ENCODE measurements at places on chromosomes 5 and 9.

GRCh38 chr9:100028201-100028784 lies 70.5 kb downstream of the ERP44 start:
- peak; percentile 82 for DNase-seq

DNA sequence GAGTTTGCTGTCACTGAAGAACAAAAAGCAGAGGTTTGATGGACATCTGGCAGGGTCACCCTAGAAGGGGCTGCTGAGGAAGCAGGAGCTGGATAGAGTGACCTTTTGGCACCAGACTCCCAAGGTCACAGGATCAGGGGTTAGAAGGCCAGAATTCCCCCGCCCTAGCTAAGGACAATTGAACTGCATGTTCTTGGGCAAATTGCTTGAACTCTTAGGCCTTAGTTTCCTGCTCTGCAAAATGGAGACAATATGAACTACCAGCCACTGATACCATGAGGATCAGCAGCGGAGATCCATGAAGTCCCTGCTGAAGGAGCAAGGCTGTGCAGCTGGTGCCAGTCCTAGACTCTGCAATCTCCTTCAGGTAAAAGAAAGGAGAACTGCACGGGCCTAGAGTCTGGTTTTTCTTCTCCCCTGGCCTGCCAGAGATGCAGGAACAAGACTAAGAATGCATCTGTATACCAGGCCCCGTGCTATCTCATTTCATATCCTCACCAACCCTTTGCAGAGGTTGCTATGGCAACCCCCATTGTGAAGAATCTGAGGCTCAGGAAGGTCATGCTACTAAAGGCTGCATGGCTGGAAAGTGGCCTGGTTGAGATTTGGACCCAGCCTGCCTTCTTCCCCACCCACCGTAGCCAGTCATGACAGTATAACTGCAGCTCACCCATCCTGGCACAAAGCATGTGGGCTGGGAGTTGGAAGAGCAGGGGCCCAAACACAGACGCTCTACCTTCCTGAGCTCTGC lies 33.7 kb downstream of the CAMK2A start:
- no peak for DNase-seq

DNA sequence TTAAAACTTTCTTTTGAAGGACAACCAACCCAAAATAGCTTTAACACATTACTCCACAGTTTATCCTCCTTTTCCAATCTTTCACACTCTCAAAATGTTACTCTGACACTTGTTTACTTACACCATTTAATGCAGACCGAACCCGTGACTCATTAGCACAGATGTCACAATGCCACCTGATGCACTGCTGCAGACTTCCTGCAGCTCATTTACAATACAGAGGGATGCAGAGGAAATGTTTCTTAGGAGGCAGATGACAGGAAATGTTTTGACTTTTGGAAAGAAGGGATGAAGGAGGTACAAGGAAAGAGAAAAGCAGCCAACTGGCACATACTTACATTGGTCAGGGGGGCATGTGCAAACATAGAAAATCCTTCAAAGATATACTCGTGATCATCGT lies 39.0 kb downstream of the DROSHA start:
- DNase-seq: no peak

DNA sequence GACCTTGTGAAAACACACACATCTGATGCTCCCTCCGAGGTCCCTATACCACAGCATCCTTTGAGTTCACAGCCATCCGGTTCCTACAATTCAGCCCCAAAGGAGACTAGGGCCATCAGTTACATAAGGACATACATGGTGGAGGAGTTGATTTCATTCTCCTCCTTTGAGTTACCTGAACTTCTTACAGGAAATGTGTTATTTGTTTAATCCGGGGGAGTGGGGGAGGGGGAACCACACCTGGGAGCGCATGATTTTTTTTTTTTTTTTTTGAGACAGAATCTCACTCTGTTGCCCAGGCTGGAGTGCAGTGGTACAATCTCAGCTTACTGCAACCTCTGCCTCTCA lies 30.7 kb downstream of the SEMA4D start:
- DNase-seq: no peak

- peak; percentile 88 for DNase-seq
Measured at GRCh38 chr5:175652741-175653663, 4.9 kb upstream of the HRH2 start.

- no peak for DNase-seq
Measured at GRCh38 chr5:38546691-38547146, 9.7 kb downstream of the LIFR start.

- no peak for DNase-seq
Measured at GRCh38 chr5:149156435-149157083, 15.3 kb downstream of the ABLIM3 start.

GRCh38 chr5:136311999-136312398 lies 53.3 kb downstream of the TRPC7 start:
- DNase-seq: no peak

DNA sequence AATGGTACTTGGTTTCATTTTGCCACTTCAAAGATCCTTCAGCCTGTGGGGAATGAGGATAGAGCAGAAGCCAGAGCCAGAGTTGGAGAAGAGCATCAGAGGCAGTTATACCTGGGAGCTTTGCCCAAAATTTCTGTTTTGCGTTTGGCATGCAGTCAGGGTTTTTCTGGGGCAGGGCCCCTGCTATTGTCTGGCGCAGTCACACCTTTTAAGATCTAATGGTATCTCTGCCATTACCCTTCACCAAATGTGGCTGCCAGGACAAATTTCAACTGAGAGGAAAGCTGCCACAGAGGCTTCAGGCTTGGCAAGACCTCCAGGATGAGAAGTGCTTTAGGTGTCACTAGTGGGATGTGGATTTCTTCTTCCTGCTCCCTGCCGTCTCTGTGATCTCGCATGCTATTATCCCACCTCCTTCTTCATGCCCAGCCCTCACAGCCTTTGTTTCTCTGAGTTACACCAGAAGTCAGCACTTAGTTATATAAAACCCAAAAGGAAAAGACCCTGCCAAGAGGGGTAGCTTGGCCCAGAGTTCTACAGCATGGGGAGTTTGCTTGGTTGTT lies 357.0 kb downstream of the TLE4 start:
- DNase-seq: no peak

GRCh38 chr5:155726267-155726666 lies 600.7 kb upstream of the SGCD start:
- no peak for DNase-seq

DNA sequence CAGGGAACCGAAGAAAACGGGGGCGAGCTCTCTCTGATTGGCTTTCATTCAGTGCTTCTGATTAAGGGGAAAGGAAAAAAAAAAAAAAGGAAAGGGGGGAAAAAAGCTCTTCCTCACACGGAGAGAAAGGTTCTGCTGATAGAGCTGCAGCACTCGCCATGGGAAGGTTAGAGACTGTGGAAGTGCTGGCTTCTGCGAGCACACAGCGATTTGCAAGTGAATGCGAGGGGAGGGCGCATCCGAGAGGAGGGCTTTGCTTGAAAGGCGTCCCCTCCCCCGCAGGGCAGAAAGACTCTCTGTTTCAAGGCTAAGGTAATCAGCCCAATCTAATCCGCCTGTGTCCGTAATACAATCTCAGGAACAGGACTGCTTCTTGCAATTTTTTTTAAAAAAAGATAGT lies at the start of gene CDH10:
CDH10 (minus strand) TSS at position 218 of the 400 bp plus-strand sequence. CDS start 51,488 bp downstream, outside the sequence.
- no peak for DNase-seq

- DNase-seq: no peak
Measured at GRCh38 chr5:148152781-148153180, 15.6 kb upstream of the SPINK14 start.

DNA sequence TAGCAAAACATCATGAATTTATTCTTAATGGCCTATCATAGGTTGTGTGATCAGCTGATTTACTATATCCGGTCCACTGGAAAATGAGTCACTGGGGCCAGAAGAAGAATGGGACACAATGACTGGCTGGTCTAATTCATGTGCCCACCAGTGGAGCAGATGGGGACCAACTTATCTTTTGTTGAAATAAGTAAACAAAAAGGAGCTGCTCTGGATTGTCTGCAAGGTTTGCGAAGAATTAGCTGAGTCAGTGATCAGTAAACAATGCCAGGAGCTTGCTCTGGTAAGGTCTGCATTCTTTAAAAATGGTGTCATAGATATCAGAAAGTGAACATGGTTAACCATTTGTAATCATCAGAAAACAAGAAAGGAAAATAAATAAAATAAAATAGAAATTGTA lies 128.0 kb downstream of the RASEF start:
- DNase-seq: no peak

DNA sequence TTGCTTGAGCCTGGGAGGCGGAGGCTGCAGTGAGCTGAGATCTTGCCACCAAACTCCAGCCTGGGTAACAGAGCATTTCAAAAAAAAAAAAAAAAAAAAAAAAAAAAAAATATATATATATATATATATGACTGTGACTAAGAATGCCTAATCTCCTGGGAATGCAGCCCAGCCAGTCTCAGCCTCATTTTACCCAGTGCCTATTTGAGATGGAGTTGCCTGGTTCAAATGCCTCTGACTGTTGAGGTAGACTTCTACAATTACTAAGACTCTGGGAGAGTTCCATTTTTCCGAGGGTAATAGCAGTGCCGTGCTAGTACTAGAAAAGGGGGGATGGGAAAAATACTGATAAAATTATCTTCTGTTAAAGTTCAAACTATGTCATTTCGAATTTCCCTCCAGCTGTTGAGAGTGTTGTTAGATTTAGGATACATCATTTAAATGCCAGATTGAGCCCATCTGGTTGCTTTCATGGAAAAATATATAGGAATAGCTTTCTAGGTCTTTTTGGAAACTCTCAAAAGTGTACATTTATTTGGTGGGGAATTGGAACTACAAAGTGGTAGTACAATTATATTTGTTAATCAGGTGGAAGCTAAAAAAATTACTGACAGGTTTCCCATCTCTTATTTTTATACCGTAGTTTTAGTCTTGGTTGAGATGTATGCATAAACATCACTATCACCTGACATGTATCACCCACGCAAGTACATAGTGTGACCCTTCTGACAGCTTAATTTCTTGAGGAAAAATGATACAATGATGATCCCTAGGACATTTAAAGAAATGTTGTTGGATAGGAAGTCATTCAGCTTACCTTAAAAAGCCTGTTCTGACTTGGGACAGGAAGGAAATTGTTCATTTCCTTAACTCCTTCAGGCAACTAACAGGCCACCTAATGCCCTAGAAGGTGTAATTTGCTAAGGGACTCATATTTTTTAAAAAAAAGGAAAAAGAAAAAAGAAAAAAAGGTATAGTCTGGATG lies 214.9 kb downstream of the ADAMTSL1 start:
- no peak for DNase-seq

DNA sequence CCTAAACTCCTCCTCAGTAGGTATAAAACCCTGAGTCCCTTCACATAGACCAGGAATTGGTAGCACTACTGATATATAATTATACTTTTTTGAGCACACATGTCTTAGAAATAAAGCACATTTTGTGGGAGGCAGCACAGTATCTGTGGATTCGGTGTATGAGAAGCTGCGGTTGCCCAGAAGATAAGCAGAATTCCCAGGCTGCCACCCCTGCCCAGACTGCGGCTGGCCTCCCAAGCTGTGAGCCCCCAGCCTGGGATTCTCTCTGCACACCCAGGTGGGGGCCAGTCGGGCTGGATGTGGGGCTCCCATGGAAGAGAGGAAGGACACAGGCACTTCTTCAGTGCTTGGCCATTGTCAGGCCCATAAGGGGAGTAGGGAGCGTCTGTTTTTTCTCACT lies 25.6 kb upstream of the ANGPTL2 start:
- no peak for DNase-seq

GRCh38 chr9:120683150-120683549 lies 31.1 kb downstream of the MEGF9 start:
- no peak for DNase-seq

DNA sequence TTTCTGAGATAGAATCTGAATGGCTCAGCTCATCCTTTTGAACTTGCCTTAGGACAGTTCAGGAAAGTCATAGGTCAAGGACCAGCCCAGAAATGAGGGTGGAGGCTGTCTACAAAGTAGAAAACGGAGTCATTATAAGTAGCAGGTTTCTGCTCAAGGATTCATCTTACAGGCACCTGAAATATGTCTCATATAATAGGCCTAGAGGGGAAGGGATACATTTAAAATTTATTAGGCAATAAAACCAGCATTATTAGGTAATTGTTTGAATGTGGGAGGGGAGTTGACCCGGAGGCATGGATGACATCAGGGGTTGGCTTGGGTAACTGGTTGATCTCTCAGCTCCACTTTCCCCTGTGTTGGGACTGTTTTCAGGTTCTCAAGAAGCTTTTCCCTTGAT lies 11.9 kb upstream of the GALNT10 start:
- DNase-seq: no peak

- DNase-seq: no peak
Measured at GRCh38 chr9:93852728-93853127, 102.4 kb downstream of the BARX1 start.

GRCh38 chr9:99193466-99193821 lies 28.3 kb downstream of the ALG2 start:
- no peak for DNase-seq

DNA sequence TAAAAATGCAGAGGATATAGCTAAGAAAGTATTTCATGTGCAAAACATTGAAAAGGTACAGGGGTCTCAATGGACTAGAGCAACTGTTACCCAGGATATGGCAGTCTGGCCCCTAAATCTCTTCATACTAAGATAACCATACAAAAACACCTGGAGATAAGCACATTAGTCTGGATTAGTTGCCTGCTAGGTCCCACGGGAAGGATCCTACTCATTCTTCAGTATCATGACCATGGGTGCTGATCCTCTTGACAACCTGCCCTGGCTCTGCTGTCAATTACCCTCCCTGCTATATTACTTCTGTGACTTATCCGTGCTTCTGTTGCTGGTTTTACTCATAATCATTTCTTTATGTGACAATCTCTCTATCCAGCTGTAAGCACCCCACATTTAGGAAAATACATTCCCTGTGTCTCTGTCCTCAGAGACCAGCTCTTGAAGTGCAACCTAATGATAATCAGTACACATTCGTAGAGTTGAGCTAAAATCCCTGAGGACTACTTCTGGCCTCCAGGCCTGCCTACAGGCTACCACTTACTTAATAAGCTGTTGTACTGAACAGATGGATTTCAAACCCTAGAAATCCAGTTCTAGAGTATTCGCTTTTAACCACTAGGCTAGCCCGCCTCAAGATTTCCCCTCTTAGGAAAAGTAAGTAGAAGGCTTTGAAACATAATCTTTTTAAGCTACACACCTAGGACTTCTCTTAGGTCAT lies 190.5 kb upstream of the OR13F1 start:
- DNase-seq: no peak

DNA sequence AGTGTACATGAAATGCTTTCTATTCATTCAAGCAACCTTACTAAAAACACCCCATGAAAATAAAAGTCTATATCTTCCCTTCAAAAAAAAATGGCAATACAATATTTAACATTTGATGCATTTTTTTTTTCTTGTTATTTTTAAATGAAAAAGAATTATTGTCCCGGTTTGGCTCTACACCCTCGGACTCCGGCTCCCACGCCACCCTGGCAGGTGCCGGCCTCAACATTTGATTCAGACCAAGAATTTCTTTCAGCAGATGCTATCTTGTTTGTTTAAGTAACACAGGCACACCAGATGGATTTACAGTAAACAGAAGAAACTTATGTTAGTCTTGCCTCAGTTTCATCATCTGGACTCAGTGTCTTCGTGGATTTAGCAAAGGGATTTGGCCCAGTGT lies 146.8 kb downstream of the PRKACG start:
- DNase-seq: no peak

Measured in activated T-cell treated with anti-CD3 and anti-CD28 coated beads, Interleukin-2, amount 50 U/mL, for 48 hours (primary cell).